ENCODE measurements at places on chromosomes 2 and 18.
A peak's percentile ranks its signal among the peaks of the same experiment; 100 is the strongest.

- no peak for DNase-seq
Observed at GRCh38 chr18:13574761-13575160, 151.6 kb downstream of the FAM210A start.

DNA sequence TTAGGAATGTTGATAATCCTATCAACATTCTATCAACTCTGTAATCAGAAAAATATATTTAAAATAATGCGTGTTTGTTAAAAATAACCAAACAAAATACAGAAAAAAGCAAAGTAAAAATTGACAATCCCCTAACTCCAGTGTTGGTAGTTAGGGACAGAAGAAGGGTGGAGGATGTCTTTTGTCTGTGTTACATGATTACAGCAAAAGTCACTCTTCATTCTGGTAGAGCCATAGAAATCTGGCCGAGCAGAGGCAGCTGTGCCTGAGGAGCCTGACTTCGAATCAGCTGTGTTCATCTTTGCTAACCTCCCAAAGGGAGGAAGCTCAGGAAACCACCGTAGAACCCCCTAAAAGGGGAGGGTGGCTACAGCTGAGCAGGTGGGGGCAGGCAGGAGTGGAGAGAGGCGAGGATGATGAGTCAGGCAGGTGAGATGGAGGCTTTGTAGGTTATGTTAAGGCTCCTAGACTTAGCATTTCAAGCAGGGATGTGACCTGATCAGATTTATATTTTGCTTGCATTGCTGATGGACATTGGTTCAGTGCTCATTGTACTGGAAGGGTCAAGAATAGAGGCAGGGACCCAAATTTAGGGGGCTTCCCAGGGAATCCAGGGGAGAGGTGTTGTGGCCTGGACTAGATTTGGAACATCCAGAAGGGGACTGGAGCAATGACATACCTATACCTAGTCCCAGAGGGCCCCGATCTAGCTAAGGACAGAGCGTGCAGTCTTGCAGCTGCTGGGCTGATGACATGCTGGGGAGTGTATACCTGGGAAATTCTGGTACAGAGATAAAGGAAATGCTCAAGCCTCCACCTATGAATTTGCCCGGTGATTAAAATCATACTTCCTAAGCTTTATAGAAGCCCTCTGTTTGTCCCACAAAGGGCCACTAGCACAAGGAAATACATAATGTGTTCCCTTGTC lies 95.7 kb downstream of the NEDD4L start:
- DNase-seq, result no peak

DNA sequence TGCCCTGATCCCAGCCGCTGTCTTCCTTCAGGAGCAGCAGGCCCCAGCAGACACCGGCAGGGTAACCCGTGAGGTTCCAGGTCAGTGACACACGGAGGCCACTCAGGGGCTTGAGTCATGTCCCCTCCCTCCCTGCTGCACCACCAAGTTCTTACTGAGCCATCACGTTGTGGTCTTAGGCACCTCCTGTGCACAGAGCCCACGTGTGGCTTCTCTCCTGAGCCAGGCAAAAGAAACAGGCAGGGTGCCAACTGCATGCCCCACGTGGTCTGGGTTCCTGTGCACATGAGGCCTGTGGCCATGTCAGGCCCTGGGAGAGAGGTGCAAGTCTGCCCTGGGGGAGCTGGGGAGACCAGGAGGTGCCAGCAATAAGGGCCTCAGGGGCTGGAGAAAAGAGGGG lies 264.8 kb downstream of the KLHL29 start:
- DNase-seq, result peak; percentile 88

DNA sequence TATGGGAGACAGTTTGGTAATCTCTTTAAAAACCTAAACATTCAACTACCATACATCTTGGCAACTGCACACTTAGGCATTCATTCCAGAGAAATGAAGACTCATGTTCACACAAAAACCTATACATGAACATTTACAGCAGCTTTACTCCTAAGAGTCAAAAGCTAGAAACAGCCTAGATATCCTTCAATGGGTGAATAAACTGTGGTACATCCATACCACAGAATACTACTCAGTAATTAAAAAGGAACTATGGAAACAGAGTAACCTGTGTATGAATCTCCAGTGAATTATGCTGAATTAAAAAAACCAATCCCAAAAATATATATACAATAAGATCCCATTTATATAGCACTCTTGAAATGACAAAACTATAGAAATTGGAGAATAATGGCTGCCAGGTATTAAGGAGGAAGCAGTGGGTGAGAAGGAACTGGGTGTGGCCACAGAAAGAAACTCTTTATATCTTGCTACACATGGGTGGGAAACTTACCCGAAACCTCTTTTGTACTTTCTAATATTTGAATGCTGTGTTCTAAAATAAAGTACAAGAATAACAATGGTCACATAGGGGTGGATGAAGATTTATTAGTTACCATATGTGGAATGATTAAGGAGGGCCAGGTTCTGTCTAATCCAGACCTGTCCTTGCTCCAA lies 13.7 kb downstream of the SESTD1 start:
- DNase-seq, result no peak

DNA sequence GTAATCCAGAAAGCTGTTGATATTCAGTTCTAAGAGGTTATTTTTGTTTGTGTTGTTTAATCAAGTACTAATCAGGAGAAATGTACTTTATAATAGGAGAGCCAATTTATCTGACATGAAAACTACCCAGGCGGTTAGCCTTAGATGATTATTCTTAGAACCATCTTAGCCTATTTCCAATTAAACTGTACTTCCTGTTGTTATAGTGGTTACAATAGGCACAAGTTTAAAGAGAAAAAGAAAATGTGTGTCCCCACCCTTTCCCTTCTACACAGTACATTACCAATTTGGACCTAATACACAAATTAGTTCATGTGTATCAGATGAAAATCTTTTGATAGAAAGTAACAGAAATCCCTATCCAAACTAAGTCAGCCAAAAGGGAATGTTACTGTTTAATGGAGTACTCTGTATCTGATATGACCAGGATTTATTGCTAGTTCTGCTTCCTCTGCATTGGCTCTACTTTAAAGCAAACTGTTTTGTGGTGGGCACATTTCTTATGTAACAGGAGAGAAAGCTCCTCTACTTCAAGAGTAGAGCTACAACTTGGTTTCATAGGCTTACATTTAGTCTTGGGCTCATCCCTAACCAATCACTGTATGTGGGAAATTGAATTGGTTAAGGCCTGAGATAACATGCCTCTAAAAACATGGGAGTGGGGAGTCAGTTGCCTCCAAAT lies 217.9 kb downstream of the UBE2E3 start:
- no peak for DNase-seq

DNA sequence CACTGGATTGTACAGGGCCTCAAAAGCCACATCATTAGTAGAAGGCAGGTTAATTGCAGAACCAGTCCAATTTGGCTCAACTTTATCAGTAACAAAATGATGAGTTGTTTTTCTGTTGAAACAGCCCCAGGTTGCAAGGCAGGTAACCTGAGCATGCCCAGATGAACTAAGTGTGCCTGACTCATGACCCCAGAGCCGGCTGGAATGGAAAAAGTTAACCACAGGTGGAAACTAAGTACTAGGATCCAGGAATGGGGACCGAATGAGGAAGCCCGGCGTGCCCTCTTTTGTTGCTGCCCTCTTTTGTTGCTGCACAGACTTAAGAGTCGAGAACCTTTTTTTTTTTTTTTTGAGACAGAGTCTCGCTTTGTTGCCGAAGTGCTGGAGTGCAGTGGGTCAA lies 79.5 kb upstream of the YWHAQ start:
- DNase-seq, result peak; percentile 39

DNA sequence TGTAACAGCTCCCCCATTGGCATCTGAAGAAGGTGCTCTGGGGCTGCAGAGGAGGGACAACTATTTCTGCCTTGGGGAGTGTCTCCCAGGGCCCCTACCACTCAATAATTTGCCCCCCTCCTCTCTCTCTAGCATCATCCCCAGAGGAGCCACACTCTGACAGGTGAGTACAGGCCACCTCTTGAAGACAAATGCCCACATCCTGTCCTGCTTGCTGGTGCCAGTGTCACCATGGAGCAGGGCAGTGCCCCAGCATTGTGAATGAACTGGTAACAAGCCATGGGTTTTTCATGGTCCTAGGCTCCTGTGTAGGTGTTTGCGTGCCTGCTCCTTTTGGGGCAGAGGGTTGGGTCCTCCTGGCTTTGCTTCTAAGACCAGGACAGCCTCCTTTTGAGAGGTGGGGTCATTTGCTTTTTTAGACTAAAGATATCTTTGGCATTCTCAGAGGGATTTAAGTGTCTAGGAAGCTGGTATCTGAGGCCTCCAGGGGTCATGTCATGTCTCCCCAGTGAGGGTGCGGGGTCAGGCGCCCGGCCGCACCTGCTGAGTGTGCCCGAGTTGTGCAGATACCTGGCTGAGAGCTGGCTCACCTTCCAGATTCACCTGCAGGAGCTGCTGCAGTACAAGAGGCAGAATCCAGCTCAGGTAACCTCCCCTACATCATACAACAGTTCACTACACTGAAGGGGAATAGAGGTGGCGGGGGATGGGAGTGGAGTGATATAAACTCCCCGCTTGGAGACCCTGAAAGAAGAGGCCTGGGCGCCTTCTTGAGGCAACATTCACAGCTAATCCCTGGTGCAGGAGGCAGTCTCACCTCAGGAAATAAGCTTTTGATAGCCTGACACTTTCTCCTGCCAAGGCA lies 1.8 kb downstream of the RETREG2 start:
- no peak for DNase-seq
